ENCODE measurements at places on chromosomes 12 and 14. TPM values are rescaled to one million over a fixed set of nuclear protein-coding genes. Genes with fewer than 3 reads are reported as not detected.

The CELA1 gene
- total RNA-seq = not detected

The HIGD1C gene
- not detected for total RNA-seq

The ASCL1 gene
- not detected for total RNA-seq

The TMEM179 gene
- not detected for total RNA-seq

The ZFHX2 gene
- total RNA-seq = 1.3 TPM

The IAPP gene
- not detected for total RNA-seq

The TAS2R14 gene
- not detected for total RNA-seq

The CD163L1 gene
- not detected for total RNA-seq

The EGLN3 gene
- total RNA-seq = 5.9 TPM

All from ascending aorta (tissue), 2 donors.